ENCODE measurements at places on chromosomes 5 and 9.

- no peak for DNase-seq
Measured at GRCh38 chr9:94780516-94780950, 54.0 kb downstream of the AOPEP start.

DNA sequence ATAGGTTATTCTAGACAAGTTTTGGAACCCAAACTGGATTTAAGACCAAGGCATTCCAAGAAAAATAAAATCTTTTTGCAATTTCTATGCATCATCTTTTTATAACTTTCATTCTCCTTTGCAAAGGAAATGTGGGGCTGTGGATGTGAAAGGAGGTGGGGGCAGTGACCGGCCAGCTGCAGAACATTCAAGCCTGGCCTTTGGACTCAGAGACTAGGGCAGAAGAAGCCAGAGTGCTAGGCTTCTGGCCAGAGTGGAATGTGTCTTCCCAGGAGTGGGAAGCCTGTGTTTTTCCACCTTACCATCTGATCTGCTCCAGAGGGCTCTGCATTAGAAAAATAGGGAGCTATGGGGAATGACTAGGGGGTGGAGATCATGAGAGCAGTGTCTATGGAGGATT is 148.5 kb downstream of the C9orf152 start:
- DNase-seq = no peak

GRCh38 chr5:64836190-64836755 is 67.5 kb downstream of the CWC27 start:
- DNase-seq = no peak

DNA sequence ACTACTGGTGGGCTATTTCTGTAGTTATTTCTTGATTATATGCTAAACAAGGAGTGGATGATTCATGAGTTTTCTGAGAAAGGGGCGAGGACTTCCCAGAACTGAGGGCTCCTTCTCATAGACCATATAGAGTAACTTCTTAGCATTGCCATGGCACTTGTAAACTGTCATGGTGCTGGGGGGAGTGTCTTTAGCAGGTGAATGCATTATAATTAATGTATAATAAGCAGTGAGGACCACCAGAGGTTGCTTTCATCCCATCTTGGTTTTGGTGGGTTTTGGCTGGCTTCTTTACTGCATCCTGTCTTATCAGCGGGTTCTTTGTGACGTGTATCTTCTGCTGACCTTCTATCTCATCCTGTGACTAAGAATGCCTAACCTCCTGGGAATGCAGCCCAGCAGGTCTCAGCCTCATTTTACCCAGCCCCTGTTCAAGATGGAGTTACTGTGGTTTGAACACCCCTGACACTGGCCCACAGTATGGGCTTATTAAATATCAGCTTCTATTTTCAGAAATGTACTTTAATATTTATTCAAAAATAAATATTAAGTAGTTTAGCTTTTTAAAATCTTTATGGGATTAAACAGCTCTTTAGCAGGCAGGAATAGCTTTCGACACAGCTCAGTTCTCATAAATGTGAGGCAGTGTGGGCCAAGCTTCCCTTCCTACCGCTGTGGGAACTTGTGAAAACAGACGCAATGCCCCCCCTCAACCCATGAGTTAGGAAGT is 44.4 kb downstream of the GALNT12 start:
- no peak for DNase-seq

GRCh38 chr5:14778792-14779070 is 92.8 kb downstream of the ANKH start:
- DNase-seq = no peak

DNA sequence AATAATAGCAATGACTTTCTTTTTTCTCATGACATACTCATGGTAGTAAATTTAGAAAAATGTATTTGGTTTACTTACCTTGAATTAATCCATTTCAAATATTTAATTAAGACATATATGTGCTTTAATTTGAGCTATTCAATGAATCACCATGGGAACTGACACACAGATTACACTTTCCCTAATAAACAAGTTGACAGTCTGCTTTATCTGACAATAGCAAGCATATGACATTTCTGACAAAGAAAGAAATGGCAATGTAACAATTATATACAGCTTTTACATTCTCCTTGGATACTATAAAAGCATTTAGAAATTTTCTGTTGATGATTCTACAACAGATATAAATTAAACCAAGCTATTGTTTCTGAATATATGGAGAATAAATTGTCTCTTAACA is 382.5 kb downstream of the CYLC2 start:
- no peak for DNase-seq

- DNase-seq = no peak
Measured at GRCh38 chr5:151477101-151477500, 29.7 kb downstream of the SLC36A1 start.

DNA sequence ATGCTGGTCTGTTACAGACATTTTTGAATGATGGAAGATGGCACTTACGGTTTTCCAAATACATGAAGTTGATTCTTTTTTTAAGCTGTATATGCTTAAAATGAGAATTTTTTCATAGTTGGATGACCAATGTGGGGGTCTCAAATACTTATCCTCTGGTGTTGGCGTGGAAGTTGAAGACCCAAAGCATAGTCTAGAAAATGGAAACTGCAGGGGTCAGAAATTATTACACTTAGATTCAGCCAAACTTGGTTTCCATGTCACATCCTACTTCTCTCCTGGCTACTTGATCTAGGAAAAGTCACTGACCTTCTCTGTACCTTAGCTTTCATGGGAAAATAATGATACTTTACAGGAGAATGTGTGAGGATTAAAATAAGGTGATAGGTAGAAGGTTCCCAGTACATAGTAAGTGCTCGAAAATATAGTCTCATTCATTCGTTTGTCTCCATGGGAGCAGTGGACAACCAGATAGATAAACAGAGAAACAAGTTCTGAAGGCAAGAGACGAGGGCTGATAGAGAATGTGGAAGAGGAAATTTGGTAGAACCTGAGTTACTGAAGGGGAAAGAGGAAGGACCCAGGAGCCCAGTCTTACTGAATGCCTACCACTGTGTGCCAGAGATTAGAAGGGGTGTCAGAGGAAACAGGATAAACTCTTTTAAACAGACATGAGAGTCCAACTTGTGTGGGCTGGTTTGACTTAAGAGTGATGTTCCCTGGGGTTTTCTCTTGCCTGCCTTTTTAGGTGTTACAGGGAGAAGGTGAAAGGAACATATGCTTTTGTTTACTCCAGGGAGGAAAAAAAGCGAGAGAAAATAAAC is 560.3 kb upstream of the KLF4 start:
- DNase-seq = no peak

DNA sequence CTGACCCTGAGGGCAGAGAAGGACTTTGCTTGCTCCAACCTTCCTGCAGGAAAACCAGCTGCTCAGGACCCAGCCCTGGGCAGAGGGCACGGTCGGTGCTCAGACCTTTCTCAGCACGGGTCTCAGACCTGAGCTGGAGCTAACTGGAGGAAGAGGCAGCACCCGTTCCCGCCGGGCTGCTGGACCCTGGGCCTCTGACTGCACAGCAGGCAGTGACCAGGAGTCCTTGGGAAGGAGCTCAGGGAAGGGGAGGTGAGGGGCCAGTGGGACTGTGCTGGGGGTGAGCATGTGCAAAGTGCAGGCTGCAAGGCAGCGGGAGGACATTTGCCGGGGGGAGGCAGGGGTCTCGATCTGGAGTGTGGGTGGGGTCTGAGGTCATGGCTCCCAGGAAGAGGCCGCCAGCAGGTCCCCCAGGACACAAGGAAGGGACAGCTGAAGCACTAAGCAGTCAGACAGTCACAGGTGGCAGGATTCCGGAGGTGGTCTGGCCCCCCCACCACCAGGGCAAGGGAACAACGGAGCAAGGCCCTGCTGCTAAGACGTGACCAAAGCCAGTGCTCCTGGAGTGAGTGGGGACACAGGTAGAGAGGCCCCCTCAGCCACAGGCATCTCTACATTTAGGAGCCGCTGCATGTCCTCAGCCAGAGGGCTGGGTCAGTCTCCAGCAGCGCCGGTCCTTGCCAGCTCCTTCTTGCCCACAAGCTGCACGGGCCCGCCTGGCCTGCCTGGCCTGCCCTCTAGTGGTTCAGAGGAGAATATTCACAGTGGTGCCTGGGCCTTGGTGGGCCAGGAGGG is 4.8 kb upstream of the DPM2 start:
- DNase-seq = no peak

- DNase-seq = no peak
Measured at GRCh38 chr5:13316176-13316575, 628.3 kb downstream of the DNAH5 start.

- no peak for DNase-seq
Measured at GRCh38 chr5:124176692-124177091, 569.7 kb downstream of the ZNF608 start.

- no peak for DNase-seq
Measured at GRCh38 chr9:17750269-17750668, 171.4 kb downstream of the SH3GL2 start.

DNA sequence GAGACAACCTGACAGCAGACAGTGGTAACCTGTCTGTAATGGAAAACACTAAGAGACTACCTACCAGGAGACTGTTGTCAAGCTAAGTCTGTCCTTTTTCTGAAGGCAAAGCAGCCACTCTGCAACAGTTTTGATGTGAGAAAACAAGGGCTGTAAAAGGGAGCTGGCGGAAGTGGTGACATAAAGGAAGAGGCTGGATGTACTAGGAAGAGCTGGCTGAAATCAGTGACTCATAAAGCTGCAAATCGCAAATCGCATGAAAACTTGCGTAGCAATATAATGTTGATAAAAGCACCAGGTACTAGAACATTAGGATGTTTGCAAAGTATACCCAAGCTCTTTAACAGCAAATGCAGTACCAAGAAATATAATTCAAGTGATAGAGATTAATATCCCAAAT is 1.4 kb downstream of the NSUN2 start:
- no peak for DNase-seq

DNA sequence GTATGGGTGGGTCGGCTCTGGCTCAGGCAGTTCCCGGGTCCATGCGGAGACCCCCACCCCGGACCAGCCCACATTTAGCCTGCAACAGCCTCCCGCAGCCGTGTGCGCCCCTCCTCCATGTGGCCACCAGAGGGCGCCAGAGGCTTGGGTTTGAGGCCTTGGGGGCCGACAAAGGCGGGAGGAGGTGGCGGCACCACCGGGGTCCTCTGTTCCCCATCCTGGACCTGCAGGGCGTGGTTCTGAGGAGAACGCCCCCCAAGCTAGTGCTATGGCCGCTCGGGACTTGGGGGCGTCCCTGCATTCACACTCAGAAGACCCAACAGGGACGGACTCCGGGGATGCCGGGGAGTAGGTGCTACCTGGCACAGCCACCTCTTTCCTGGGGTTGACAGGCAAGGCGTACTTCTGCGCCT is 16.5 kb downstream of the ASS1 start:
- no peak for DNase-seq

DNA sequence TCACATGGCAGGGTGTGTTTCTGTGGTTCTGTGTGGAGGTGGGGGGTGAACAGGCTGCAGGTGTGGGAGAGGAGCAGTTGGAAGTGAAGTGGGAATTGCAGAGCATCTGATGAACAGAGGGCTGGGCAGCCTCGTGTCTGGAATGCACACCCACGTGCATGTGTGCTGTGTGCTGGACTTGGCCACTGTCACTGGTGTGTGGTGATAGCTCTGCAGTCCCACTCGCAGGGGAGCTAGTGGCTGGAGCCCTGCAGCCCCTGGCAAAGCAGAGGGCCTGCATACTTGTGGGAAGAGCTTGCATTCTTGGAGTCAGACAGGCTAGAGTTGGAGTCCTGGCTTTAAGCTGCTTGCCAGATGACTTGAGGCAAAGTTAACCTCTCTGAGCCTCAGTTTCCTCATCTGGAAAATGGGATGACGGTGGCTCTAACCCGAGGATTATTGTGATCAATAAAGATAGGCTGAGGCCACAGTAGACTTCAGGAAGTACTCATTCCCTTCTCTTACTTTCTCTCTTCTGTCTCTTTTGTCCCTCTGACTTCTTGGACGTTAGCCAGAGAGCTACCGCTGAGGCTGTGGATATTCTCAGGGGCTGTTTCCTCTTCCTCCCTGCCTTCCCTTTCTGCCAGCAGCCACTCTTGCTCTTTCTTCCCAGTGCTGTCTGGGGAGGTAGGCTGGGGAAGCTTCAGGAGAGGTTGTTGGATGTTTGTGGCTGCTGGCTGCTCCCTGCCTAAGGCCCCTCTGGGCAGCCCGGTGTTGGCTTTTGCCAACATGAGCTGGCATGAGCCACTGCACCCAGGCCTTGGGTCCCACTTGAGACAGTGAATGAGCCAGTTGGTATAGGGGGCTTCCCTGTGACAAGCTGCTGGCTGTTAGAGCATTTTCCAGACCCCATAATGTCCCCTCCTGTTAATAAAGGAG is 18.3 kb downstream of the PSAT1 start:
- no peak for DNase-seq

- DNase-seq = no peak
Measured at GRCh38 chr5:91095313-91095712, 287.8 kb downstream of the ARRDC3 start.

DNA sequence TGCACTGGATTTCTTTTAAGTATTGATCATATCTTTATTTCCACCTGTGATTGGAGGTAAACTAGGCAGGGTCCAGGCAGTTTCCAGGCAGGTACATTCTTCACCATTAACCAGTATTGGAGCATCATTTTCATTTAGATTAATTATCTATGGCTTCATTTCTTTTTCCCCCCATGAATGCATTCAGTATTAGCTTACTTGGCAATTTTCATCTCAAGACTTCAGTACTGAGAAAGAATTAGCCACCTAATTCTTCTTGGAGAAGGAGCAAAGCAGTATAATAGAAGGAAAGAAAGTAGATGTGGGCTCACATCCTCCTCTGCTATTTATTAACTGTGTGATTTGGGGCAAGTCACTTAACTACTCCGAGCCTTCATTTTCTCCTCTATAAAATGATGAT is 208.8 kb downstream of the RFK start:
- no peak for DNase-seq

DNA sequence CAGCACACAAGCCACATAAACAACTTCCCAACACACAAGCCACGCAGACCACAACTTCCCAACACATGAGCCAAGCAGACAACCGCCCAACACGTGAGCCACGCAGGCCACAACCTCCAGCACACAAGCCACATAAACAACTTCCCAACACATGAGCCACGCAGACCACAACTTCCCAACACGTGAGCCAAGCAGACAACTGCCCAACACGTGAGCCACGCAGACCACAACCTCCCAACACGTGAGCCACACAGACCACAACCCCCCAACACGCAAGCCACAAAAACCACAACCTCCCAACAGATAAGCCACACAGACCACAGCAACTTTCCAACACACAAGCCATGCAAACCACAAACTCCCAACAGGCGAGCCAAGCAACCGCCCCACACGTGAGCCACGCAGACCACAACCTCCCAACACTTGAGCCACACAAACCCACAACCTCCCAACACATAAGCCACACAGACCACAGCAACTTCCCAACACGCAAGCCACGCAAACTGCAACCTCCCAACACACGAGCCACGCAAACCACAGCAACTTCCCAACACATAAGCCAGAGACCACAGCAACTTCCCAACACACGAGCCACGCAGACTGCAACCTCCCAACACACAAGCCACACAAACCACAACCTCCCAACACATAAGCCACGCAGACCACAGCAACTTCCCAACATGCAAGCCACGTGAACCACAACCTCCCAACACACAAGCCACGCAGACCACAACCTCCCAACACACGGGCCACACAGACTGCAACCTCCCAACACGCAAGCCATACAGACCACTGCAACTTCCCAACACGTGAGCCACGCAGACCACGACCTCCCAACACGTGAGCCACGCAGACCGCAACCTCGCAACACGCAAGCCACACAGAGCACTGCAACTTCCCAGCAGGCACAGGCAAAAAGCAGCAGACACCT is 10.1 kb downstream of the BRD9 start:
- no peak for DNase-seq

- no peak for DNase-seq
Measured at GRCh38 chr9:110820381-110820780, 151.8 kb downstream of the MUSK start.

- no peak for DNase-seq
Measured at GRCh38 chr5:169695919-169696490, 58.9 kb downstream of the DOCK2 start.
